ENCODE measurements at places on chromosomes 3 and 15.

GRCh38 chr3:196440041-196440537 is 7.9 kb upstream of the UBXN7 start:
- DNase-seq, result peak; percentile 54

GRCh38 chr15:98080791-98081190 is 120.3 kb downstream of the ARRDC4 start:
- DNase-seq, result no peak

DNA sequence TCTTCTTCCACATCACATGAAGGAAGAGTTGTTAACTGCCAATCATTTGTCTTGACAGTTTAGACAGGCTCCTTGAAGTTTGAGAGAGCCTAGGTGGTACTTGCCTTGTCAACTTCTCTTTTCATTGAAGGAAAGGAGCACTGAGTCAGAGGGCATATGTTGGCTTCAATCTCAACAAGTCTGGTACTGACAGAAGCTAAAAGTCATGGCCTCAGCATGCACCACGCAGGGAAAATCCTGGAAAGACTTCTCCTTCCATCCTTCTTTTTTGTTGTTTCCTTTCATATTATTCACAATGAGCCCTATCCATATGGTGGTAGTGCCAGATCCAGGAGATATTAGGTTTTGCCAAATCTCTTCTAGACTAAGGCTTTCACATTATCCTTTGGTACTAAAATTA is 1272.5 kb downstream of the ROBO1 start:
- DNase-seq, result no peak

- DNase-seq, result no peak
These were observed 106.2 kb downstream of the IQSEC1 start for GRCh38 chr3:12966847-12967605.

DNA sequence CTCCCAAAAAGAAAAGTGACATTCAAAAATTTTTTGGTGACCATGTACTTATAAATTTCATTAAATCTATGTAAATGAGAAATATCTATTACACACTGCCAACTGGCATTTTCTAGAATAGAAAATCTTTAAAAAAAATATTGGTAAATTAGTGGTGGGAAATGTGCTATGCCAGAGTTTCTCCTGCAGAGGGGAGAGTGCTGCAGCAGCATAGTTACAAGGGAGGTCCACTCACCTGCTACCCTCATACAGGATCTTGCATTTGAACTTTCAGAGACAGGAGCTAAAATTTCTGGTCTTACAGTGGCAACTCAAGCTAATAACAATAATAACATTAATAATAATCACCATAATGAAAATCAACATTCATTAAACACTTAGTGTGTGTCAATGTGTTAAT is 459.6 kb downstream of the NSUN3 start:
- no peak for DNase-seq

GRCh38 chr3:65992106-65992505 is 46.6 kb downstream of the MAGI1 start:
- DNase-seq, result no peak
